H9 (cell line): ENCODE measurements at places on chromosomes 1 and 21. TPM values are rescaled to one million over a fixed set of nuclear protein-coding genes. Genes with fewer than 3 reads are reported as not detected.

GRCh38 chr21:30153697-30154340, 12.8 kb downstream of the CLDN17 start:
- no peak overlapping the region for H3K4me3 ChIP-seq
- H3K27ac ChIP-seq = no peak overlapping the region
- no peaks in the 10 kb centered on the region for H3K36me3 ChIP-seq

GRCh38 chr1:43358121-43358745, 548 bp upstream of the CDC20 start:
- peak overlapping the region; percentile 91 for H3K4me3 ChIP-seq
- peak overlapping the region; percentile 8 for H3K27ac ChIP-seq
- H3K27me3 ChIP-seq = no peaks in the 10 kb centered on the region

DNA sequence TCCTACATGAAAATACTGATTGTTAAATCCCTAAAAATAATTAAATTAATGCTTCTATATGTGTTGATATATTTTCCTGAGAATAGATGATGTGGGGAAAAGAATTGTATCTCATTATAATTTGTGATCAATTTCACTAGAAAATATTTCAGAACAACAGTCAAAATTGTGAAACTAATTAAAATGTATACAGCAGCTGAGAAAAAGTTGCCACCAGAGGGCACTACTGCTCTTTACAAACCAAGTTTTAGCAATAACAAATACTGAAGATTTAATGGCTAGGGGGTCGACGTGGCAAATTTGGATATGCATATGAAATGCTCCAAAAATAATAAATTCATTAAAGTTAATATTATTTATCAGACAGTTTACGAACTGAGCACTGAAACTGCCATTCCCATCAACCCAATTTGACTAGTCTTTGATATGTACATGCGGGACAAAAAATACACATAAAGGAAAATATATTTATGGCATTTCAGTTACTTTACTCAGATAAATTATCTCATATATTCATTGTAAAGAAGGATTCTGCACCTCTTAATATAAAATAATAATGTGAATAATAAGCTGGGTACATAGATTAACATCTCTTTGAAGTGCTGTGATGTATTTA, 96.3 kb upstream of the TMPRSS15 start:
- H3K4me3 ChIP-seq = no peak overlapping the region
- no peaks in the 10 kb centered on the region for H3K27me3 ChIP-seq
- H3K36me3 ChIP-seq = peaks cover 6% of the 10 kb centered on the region; the same call in 2 of the 3 replicates
- no peaks in the 10 kb centered on the region for H3K4me1 ChIP-seq

DNA sequence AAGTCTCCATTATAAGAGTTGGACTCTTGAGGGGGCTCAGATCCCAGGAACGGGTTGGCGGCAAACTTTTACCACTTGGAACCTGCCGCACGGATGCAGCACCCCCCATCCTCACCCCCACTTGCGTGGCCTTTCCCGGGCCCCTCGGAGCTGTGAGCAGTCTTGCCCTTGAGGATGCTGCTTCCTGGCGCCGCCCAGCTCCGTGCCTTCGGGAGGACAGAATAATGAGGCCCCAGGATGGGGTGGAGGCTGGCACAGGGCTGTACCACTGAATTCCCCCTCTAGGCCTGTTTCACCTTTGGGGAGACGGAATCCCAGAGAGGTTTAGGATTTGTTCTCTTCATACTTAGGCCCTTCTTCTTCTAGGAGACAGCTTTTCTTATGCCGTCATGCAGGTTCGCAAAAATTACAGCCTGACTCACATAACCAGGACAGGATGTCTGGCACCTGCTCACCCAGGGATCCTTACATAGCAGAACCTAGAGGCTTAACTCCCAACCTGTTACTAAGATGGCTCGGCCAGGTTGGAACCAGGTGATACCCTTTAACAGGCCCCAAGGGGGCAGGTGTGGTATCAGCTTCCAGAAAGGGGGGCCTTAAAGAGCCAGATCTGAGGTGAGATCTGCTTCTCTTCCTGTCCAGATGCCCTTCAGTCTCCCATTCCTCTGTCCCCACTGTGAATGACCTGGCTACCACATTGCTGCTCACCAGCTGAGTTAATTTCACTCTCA, 1.5 kb downstream of the TRNP1 start:
- H3K4me3 ChIP-seq = peak overlapping the region; percentile 85
- peak; percentile 47 for DNase-seq
- peaks cover 22% of the 10 kb centered on the region for H3K36me3 ChIP-seq
- H3K27me3 ChIP-seq = no peaks in the 10 kb centered on the region
- H3K4me1 ChIP-seq = peaks cover 20% of the 10 kb centered on the region

- DNase-seq = peak; percentile 61
- H3K4me1 ChIP-seq = peaks cover 7% of the 10 kb centered on the region; the same call in 1 of the 2 replicates
- no peaks in the 10 kb centered on the region for H3K36me3 ChIP-seq
- H3K27me3 ChIP-seq = no peaks in the 10 kb centered on the region
- no peak overlapping the region for H3K27ac ChIP-seq
- H3K4me3 ChIP-seq = no peak overlapping the region
These were observed 33.5 kb upstream of the MACF1 start for GRCh38 chr1:39170731-39171667.

- peaks cover 8% of the 10 kb centered on the region; the same call in 1 of the 2 replicates for H3K4me1 ChIP-seq
- no peak for DNase-seq
- H3K36me3 ChIP-seq = peaks cover 16% of the 10 kb centered on the region
- H3K4me3 ChIP-seq = no peak overlapping the region
These were observed 17.2 kb downstream of the CDK18 start for GRCh38 chr1:205521686-205522085.

- H3K27ac ChIP-seq = no peak overlapping the region
- H3K4me1 ChIP-seq = no peaks in the 10 kb centered on the region
- no peak overlapping the region for H3K4me3 ChIP-seq
- no peaks in the 10 kb centered on the region; the same call in 2 of the 3 replicates for H3K36me3 ChIP-seq
These were observed 6.9 kb upstream of the F13B start for GRCh38 chr1:197073978-197074377.

- H3K27me3 ChIP-seq = no peaks in the 10 kb centered on the region
- H3K27ac ChIP-seq = no peak overlapping the region
- no peaks in the 10 kb centered on the region for H3K36me3 ChIP-seq
- DNase-seq = no peak
- no peaks in the 10 kb centered on the region for H3K4me1 ChIP-seq
These were observed 1003.0 kb downstream of the TTLL7 start for GRCh38 chr1:82995951-82996350.

Gene CLDN17
- total RNA-seq = not detected in 2 replicates

Gene AMY1A
- not detected in 2 replicates for total RNA-seq

Gene S100A3
- not detected in 2 replicates for total RNA-seq

Gene DIO1
- not detected in 2 replicates for total RNA-seq

Gene TTC22
- total RNA-seq = 0.55 and 0.59 TPM in 2 replicates

Gene VASH2
- 76.1 and 79.5 TPM in 2 replicates for total RNA-seq

Gene PPOX
- 33.4 and 39.8 TPM in 2 replicates for total RNA-seq

Gene KRTCAP2
- total RNA-seq = 149 and 152 TPM in 2 replicates
